Large intestine (tissue), 12 donors: ENCODE measurements at places on chromosomes 11 and 22. TPM values are rescaled to one million over a fixed set of nuclear protein-coding genes. Genes with fewer than 3 reads are reported as not detected.

KCNJ1 gene
- not detected for polyA plus RNA-seq

MMP12 gene
- polyA plus RNA-seq: 0.66 TPM

OR6A2 gene
- polyA plus RNA-seq: 0.03 TPM

NXPE2 gene
- polyA plus RNA-seq: 0.06 TPM

GRCh38 chr11:31397239-31397834 is 27.7 kb downstream of the DNAJC24 start:
- DNase-seq: peak; percentile 19

DNA sequence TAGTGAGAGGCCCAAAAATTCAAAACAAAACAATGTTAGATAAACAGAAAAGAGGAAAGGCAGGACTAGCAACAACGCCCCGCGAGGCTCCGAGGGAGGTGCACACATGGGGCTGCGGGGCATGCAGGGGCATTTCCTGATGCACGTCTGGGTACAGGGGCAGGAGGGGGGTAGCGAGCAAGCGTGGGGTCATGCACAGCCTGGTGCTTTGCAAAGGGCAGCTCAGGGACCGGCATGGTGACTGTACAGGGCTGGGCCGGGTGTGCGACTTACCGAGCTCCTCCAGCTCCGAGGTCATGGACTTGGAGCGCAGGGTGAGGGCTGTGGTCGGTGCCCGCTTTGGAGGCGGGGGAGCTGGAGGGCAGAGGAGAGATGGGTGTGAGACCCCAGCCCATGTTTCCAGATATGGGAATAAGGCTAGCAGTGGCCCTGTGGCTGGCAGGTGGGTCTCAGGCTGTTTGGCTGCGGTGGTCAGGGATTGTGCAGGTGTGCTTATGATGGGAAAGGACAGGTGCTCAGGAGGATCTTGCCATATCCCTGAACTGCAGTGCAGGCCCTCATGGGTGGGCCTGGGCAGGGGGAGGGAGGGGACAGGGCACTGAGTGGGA is 103.7 kb downstream of the CTTN start:
- DNase-seq: no peak
